ENCODE measurements at places on chromosomes 5 and 9. TPM values are rescaled to one million over a fixed set of nuclear protein-coding genes. Genes with fewer than 3 reads are reported as not detected.

DNA sequence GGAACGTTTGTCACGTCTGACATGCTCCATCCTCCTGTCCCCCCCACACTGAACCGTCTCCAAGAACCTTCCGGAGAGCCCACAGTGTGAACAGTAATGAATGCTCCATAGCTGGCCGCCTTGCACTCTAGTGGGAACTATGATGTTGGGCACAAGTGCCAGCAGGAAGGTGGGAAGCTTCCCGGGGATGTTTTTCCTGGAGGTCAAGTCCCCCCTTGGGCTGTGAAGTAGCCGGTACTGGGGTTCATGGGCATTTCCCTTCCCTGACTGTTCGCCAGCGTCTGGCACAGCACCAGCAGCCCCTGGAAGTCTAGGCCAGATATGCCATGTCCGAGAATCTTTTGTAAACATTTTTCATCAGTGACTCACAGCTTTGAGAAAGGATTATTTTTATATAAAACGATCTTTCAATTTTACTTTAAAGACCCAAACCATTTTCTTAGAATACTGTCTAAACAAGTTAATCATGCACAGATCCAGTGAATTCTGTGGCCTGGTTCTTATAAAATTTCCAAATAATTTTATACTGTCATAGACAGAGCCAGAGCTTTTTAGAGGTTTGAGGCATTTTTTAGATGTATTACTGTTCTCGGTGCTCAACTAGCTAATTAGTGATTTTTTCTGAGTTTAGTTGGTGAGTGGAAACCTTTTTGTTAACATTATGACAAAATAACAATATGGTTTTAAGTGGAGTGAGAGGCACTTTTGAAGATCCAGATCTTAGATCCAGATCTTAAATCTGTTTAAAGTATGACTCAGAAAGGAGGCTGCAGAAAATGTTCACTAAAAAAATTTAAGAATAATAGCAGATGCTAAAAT is 11.6 kb downstream of the ABL1 start:
- peak; percentile 84 for DNase-seq

- DNase-seq, result no peak
Observed at GRCh38 chr5:36344899-36345298, 43.2 kb upstream of the RANBP3L start.

- DNase-seq, result peak; percentile 70
Observed at GRCh38 chr5:127909066-127909465, 174.5 kb upstream of the SLC12A2 start.

DNA sequence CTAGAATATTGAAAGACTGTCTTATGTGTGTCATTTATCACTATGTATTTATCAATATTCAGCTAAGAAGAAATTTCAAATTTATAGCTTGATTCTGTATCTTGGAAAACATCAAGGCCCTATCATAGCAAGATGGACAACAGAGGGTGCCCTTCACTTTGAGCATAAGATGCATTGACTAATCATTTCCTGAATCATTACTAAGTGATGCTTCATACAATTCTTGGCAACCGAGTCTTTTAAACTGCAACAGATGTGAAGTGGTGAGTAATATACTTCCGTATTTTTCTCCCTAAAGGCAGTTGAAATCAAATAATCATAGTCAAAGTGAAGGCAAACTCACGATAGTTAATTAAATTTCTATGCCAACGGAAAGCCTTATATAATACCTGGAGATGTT is 318.6 kb upstream of the RGMB start:
- DNase-seq, result no peak

DNA sequence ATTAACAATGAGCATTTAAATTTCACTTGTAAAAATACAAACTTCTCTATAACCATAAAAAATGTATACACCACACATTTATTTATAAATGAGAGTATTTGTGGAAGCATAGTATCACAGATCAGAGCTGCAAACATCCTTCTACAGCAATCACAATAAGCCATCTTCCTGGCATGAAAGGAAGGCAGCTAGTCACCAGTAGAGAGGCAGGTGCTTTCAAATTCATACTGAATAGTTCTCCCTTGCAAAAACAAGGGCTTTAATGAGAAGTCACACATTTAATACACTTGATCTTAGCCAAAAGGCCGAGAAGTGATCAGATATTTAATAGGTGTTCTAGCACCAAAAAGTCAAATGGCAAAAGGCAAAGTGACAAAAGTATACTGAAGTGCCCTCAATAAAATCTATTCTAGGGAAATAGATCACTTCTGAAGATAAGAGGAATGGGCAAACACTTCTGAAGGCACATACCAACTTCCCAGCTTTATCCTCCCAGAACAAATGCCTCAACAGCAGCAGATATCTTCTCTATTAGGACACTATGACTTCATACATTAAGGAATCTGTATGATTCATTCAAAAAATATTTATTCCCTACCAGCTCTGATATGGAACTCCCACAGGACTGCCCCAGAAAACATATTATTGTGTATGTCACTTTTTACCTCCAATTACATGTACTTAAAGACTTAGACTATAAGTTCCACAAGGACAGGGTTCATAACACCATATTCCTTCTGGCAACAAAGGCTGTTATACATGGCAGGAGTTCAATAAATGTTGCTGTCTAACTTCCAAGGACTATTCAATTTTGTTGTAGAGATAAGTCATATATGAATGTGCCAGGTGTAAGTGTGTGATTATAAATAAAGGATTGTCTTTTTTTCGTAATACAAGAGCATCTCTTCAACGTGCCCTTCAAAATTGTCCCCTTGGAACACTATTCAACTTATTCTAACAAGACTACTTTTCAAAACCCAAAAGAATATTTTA is 31.7 kb downstream of the MAPKAP1 start:
- peak; percentile 84 for DNase-seq

Gene CHSY3
- total RNA-seq, result 3.0 TPM

Gene COL15A1
- total RNA-seq, result 2.8 TPM

Gene TIMD4
- total RNA-seq, result not detected

All from dermis microvascular lymphatic vessel endothelial cell (primary cell).